ENCODE measurements at places on chromosomes 2 and 18.

GRCh38 chr2:238081561-238081960, 18.6 kb upstream of the ESPNL start:
- no peak for DNase-seq

DNA sequence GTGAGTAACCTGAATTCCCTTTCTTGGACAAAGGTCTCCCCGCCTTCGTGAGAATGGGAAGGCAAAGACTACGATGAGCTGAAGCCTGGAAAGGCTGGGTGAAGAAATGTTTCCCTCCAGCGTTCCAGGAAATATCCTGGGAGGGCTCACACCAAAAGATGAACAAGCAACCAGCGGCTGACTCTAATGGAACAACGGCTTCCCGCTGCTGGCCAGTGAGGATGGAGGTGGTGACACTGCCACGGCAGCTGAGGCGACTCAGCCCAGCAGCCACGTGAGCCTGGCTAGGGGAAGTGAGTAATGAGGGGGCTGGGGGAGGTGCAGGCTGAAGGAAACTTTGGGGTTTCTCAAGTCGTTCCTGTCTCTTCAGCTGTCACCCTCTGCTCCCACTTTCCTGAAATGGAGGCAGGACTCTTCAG, 105.0 kb upstream of the SMAD7 start:
- DNase-seq: peak; percentile 43

- no peak for DNase-seq
Observed at GRCh38 chr2:172440795-172441194, 13.4 kb downstream of the ITGA6 start.

DNA sequence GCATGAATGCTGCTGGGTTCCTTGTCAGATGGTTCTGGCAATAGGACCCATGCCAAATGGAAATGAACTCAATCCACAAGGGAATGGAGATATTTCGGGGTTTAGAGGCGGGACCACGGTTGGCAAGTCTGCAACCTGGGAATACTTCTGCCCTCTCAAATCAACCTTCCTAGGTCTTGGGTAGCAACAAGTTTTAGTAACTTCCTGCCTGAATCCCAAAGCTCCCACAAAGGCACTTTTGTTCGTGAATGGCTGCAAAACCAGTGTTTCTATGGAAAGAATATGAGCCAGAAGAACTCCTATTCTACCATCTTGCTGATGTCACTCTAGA, 790.1 kb upstream of the SLC8A1 start:
- no peak for DNase-seq

DNA sequence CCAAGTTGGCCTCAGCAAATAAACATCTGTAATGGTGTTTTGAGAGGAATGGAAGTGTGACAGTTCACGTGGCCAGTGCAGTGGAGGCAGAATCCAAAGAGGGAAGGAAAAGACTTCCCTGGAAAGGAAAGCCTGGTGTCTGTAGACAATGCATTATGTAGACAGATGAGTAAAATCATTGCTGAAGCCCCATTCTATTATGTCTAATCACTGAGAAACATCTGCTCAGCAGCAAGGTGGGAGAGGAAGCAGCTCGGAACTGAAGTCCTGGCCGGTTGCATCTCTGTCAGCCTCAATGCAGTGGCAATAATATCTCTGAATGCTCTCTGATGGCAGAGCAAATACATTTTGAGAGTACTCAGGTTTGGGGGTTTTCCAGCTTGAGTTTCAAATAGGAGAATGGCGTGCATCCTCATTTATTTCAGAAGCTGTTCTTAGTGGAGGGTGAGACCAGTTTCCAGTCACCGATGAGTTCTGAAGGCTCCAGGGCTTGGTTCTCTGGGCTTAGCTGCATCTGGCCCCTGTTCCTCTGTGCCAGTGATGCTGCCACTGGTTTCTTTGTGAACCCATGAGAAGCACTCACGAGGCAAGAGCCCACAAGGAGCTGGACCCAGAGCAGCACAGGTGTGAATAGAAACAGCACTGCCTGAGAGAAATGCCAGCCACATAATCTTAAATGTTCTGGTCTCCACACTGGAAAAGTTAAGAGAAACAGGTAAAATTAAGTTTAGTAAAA, 63.3 kb downstream of the RPIA start:
- DNase-seq: no peak

- no peak for DNase-seq
Observed at GRCh38 chr18:46596119-46596518, 60.9 kb downstream of the LOXHD1 start.

GRCh38 chr2:69584127-69584889, 59.2 kb downstream of the AAK1 start:
- DNase-seq: no peak

DNA sequence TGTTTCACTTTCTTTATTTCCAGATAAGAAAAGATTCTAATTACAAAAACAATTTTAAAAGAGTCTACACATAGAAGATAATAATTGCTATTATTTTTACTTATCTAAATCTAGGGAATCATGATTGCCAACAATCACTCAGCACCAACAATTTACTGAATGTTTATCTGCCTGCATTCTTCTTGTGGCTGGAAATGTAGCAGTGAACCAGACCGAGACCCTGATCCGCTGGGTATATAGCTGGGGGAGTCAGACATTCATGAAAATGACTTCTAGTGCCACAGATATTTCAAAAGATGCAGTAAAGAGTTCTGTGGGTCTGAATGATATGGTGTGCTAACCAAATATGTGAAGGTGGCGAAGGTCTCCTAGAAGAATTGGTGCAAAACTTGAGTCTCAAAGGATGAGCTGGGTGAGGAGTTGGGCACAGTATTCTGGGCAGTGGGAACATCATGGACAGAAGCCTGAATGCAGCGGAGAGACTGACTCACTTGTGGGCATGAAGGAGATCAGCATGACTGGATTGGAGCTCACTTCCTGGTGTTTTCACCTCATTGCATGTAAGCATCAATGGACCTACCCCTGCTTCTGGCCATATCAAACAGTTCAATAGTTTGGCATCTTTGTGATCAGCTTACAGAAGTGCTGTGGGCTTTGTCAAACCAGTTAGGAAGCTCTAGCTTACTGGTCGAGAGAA, 26.1 kb upstream of the FN1 start:
- no peak for DNase-seq

DNA sequence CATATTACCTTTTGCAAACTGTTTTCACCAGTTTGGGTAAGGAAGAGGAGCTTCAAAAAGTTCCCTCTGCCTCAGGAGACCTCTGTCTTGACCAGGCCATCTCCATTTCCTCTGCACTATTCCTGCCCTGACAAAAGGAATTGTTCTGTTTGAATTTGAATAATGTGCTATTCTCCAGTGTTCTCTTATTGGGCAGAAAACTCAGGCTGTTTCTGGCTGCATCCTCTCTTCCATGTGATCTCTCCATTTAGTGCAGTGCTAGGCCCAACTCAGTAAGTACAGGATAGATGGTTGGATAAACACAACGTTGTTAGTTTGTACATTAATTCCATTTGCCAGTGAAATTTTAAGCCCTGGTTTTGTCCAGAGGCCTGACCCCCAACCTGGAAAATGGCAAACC, 102.2 kb upstream of the CELF4 start:
- no peak for DNase-seq

Data from right hindlimb (tissue), 1 donor.